Occipital lobe (tissue), 3 donors: ENCODE measurements at places on chromosomes 1 and 21. TPM values are rescaled to one million over a fixed set of nuclear protein-coding genes. Genes with fewer than 3 reads are reported as not detected.

Gene SYT14
- total RNA-seq: 65.8 TPM

Gene COL18A1
- total RNA-seq: 15.4 TPM

Gene CD2
- total RNA-seq: not detected

Gene OR2G6
- total RNA-seq: not detected

Gene RIMKLA
- total RNA-seq: 22.9 TPM

Gene XCL2
- not detected for total RNA-seq

Gene DNMT3L
- not detected for total RNA-seq

Gene OR2M3
- 0.16 TPM for total RNA-seq

Gene SNRPE
- 62.5 TPM for total RNA-seq

Gene FAM177B
- total RNA-seq: not detected

Gene METTL25B
- 9.2 TPM for total RNA-seq

Gene SLC5A9
- total RNA-seq: not detected

Gene KIF26B
- 31.7 TPM for total RNA-seq

Gene EPHA8
- 0.94 TPM for total RNA-seq

Gene NCAM2
- total RNA-seq: 82.8 TPM

Gene HES2
- 0.16 TPM for total RNA-seq

Gene C4BPA
- total RNA-seq: not detected

Gene DEPDC1
- total RNA-seq: 4.2 TPM

Gene KCNQ4
- 1.7 TPM for total RNA-seq

Gene TMEM82
- total RNA-seq: not detected

Gene NRIP1
- 76.6 TPM for total RNA-seq

Gene TAGLN2
- total RNA-seq: 28.1 TPM

Gene CA14
- total RNA-seq: 1.7 TPM

Gene JUN
- total RNA-seq: 76.1 TPM

Gene AMY1B
- total RNA-seq: not detected

Gene NEXN
- 0.31 TPM for total RNA-seq

Gene SIM2
- not detected for total RNA-seq

Gene SLC44A5
- 266 TPM for total RNA-seq

Gene CRP
- 0.31 TPM for total RNA-seq

Gene COA6
- 13.7 TPM for total RNA-seq

Gene CD53
- total RNA-seq: 13.1 TPM

Gene PATJ
- total RNA-seq: 19.2 TPM

Gene LYPD8
- not detected for total RNA-seq

Gene PRKCZ
- total RNA-seq: 58.3 TPM

Gene VANGL1
- total RNA-seq: 3.6 TPM

Gene ITLN2
- not detected for total RNA-seq

Gene STPG1
- total RNA-seq: 1.9 TPM

Gene CELA3B
- total RNA-seq: not detected

Gene HEYL
- 0.47 TPM for total RNA-seq

Gene TM2D1
- total RNA-seq: 78.9 TPM

Gene TSPAN2
- 28.5 TPM for total RNA-seq

Gene PRELP
- 0.16 TPM for total RNA-seq

Gene GBP4
- 2.2 TPM for total RNA-seq

Gene RAVER2
- 22.9 TPM for total RNA-seq

Gene COL11A1
- total RNA-seq: 45.9 TPM

Gene GALE
- 20.0 TPM for total RNA-seq

Gene ARHGAP29
- 15.4 TPM for total RNA-seq

Gene GJB3
- not detected for total RNA-seq

Gene BCAR3
- total RNA-seq: 5.9 TPM

Gene EXO1
- total RNA-seq: 3.4 TPM

Gene IFI16
- total RNA-seq: 23.4 TPM

Gene ASTN1
- 67.4 TPM for total RNA-seq

Gene SLC27A3
- 14.5 TPM for total RNA-seq

Gene EVI5
- total RNA-seq: 76.0 TPM

Gene TLR5
- total RNA-seq: 1.7 TPM

Gene CDC42BPA
- 202 TPM for total RNA-seq

Gene GSTM5
- 1.9 TPM for total RNA-seq

Gene ATP1A2
- total RNA-seq: 47.1 TPM

Gene OR2T35
- not detected for total RNA-seq
